ENCODE measurements at places on chromosomes 12 and 14.

GRCh38 chr14:66401449-66402095, 84.6 kb upstream of the CCDC196 start:
- no peak for DNase-seq

- no peak for DNase-seq
Observed at GRCh38 chr14:27886256-27886655, 880.3 kb upstream of the FOXG1 start.

GRCh38 chr14:23441076-23441475, 5.6 kb upstream of the MYH7 start:
- no peak for DNase-seq

DNA sequence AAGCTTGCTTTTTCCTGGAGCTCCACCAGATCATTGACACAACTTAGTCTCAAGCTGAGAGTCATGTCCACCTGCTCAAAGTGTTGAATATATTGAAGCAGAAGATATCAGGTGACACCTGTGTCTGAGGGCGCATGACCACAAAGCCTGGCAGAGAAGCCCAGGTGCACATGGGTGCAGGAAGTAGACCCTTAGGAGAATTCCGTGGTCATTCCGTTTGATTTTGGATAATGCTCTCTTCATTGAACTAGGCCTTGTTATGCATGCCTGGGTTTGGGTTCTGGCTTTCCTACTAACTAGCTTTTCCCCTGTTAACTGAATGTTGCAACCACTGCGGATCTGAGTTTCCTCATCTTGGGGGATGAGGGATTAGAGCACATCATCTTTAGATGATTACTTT, 7.1 kb downstream of the ARHGDIB start:
- DNase-seq = no peak

DNA sequence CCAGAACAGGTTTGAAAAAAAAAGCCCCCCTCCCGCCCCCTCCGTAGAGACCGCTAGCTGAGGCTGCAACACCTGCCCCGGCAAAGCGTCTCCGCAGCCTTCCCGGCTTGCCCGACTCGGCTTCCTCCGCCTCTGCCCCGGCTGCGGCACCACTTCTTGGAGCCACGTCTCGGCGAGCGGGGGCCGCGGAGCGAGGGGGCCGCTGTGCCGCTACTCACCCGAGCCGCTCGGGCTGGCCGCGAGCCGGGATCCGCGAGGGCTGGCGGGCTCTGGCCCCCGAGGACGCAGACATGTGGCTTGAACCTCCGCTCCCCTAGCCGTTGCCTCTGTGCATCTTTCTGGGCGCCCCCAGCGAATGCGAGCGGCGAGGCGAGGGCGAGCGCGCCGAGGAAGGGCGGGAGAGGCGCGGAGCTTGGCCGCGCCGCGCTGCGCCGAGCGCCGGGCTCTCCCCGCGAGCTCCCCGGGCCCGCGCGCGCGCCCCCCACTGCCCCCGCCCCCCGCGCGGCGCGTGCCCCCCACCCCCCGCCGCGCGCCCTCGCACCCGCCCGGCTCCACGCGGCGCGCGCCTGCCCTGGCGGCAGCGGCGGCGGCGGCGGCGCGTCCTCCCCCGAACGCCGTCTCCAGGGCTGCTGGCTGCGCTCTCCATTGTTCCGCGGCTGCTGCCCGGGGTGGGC, 249.5 kb downstream of the APAF1 start:
- DNase-seq = no peak

- DNase-seq = no peak
Observed at GRCh38 chr14:105746124-105746514, 219.7 kb downstream of the TMEM121 start.

All from stimulated activated CD4-positive, alpha-beta T cell treated with anti-CD3 and anti-CD28 coated beads, Interleukin-2, amount 100 ng/mL, for 4 hours (primary cell).